ENCODE measurements at places on chromosomes 6 and 20.

DNA sequence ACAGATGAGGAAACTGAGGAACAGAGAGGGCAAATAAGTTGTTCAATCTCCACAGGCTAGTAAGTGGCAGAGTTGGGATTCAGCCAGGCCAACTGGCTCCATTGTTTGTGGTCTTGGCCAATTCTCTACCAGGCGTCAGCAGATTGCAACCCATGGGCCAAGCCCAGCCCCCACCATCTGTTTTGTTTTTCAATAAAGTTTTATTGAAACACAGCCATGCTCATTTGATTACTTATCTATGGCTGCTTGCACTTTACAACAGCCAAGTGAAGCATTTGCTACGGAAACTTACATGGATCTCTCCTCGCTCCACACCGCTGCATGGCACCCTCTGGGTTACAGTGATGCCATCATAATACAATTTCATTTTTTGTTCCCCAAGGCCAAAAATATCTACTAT is 90.8 kb downstream of the ZNF217 start:
- DNase-seq = no peak

GRCh38 chr6:148530394-148530953 is 187.8 kb downstream of the SASH1 start:
- no peak for DNase-seq

DNA sequence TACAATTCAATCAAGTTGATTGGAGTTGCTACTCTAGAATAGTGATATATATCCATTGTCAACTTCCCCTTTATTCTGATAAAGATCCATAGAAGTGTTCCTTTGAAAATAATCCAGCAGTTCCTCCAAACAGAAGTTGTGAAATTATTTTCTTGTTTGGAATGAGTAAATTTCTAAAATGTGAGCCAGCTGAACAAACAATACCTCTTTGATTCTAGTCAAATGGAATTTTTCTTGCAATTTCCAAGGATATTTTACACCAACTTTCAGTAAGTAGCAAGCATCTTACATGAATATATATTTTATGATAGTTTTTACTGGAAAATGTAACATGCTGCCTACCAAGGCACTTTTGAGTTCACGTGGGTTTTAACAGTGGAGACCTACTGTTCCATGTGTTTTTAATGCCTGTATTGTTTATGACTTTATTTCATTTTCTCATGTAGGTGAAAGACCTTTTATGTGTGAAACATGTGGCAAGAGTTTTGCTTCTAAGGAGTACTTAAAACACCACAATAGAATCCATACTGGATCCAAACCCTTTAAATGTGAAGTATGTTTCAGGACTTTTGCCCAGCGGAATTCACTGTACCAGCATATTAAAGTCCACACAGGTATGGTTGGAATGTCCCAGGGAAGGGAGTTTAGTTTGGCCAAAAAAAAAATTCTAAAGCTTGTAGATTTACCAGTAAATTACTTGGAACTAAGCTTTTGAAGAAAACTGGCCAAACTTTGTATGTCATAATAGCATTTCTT is 6.5 kb downstream of the GZF1 start:
- DNase-seq = no peak

DNA sequence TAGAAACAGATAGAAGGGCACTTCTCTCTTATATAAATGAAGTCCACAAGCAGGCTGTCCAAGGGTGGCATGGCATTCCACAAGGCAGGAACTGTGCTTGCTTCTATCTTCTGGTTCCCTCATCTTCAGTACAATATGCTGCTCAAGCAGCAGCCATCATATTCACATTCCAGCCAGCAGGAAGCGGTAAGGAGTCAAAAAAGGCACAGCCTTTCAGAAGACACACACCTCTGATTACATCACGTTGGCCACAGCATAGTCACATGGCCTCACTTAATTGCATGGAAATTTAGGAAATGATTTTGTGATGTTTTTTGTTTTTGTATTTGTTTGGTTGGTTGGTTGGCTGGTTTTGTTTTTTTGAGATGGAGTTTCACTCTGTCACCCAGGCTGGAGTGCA is 19.0 kb downstream of the REM1 start:
- DNase-seq = no peak

DNA sequence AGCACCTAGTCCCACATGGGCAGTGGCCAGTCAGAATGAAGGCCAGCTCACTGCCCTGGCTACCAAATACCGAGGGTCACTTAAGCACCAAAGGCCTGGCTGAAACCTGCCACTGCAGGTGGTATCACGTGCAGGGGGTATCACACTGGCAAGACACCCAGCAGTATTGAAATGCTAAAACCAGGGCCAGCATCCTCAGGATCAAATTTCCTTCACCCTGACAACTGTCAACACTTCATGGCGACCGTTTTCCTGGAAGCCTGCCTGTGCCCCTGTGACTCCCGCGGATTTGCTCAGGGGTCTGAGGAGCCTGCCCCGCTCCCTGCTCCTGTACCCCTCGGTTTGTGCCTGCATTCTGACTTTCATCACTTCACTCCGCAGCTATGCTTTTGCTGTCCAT is 151.1 kb downstream of the TTLL2 start:
- no peak for DNase-seq

GRCh38 chr20:8809107-8809953 is 259.6 kb upstream of the PLCB4 start:
- no peak for DNase-seq

DNA sequence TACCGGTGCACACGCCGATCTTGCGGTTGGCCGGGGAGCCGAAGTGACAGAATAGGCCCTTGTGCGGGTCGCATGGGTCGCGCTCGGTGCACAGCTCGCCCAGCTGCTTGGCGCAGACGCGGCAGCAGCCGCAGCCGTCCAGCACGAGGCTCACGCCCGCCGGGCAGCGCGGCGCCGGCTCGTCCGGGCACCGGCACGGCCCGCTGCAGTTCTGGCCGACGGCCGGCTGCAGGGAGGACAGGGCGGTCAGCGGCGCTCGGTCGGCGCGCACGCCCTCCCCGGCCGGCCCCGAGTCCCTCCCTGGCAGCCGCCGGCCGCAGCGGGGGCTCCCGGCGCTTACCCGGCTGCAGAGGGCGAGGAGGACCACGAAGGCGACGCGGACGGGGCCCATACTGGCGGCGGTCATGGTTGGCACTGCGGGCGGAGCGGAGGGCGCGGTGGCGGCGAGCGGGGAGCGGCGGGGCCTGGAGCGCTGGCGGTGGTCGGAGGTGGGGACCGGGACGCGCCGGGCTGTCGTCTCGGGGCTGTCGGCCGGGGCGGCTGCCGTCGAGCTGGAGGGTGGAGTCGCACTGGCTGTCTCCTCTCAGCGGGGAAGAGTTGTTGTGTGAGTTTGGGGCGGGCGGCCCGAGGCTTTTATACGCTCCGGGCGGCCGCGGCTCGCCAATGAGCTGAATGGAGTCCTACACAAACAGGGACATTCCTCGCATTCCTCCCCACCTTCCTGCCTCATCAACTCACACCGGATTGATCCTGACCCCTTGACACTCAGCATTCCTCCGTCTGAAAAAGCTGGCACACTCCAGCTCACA is at the start of gene CCN2:
Gene CCN2 (minus strand): TSS at position 606 of the 809 bp plus-strand sequence. CDS start 200 bp downstream, at position 406.
- peak; percentile 91 for DNase-seq

- DNase-seq = no peak
Observed at GRCh38 chr6:150767571-150768018, 97.9 kb upstream of the MTHFD1L start.

GRCh38 chr6:13319891-13320564 is 8.3 kb downstream of the TBC1D7 start:
- DNase-seq = no peak

DNA sequence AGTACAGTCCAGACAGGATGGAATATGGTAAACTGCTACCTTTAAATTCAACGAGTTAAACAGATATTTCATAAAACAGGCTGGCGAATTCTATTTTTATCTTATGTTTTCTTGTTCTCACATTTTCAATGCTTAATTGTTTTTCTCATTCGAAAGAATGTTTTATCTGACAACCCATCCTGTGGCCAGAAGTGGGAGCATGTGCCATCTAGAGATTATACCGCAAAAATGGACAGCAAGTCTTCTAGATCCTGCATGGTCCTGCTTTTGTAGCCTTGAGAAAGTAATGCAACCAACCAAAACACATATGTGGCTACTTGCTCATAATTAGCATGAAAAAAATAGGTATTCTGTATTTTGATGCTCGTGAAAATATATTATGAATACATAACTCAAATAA is 30.7 kb downstream of the TUBB2B start:
- no peak for DNase-seq

- DNase-seq = no peak
Observed at GRCh38 chr6:13702809-13703302, 8.8 kb downstream of the RANBP9 start.

DNA sequence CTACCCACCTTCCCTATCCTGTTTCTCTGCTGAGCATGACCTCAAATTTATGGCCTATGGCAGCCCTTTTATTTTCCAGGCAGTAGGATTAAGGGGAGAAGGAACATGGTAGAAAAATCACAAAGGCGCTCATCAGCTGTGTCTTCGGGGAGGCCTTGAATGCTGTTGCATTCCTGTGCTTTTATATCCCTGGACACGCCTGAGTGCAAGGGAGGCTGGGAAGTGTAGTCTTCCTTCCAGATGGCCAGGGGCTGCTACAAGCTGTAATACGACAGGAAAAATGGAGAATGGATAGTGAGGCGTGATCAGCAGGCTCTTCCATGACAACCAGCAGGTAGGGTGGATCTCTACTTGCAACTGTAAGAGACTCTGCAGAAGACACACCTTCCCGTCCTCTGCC is 210.9 kb upstream of the GGTLC1 start:
- no peak for DNase-seq

- DNase-seq = no peak
Observed at GRCh38 chr20:32114305-32114960, 4.9 kb downstream of the TM9SF4 start.

DNA sequence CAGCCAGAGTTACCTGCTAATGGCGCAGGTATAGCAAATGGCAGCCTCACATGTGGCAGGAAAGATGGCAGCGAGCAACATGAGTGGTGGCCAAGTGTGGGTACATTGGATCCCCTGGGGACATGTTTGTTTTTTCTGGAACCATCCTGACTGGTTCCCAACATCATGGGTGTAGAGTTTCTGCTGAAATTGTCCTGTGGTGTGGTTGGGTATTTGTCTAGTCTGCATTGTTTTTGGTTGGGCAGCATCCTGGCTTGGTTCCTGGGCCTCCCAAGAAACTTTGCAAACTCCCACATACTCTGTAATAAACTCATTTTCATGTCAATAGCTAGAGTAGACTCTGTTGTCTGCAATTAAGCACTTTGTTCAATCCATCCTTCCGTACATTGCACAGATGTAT is 282.6 kb downstream of the CDC5L start:
- no peak for DNase-seq

GRCh38 chr20:50911716-50912115 is 19.5 kb downstream of the ADNP start:
- no peak for DNase-seq

DNA sequence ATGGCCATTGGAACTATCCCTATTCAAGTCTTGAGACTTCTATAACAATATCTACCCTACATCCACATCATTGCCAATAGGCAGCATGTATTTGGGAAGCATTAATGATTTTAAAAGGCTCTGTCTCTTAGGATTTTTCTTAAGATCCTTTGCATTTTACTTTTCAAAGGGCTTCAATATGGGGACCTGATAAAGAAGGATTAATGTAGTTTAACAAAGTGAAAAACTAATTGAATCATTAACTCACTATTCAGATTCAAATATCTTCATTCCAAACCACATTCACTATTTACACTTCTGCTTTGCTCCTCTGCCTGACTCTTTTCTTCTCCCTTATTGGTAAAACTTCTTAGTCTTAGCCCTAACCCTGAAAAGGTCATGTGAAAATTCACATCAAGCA is 333.0 kb downstream of the EPHA7 start:
- no peak for DNase-seq

GRCh38 chr20:50020288-50020687 is 37.5 kb downstream of the SNAI1 start:
- DNase-seq = no peak

GRCh38 chr6:83057705-83058321 is 7.8 kb downstream of the UBE3D start:
- DNase-seq = no peak

DNA sequence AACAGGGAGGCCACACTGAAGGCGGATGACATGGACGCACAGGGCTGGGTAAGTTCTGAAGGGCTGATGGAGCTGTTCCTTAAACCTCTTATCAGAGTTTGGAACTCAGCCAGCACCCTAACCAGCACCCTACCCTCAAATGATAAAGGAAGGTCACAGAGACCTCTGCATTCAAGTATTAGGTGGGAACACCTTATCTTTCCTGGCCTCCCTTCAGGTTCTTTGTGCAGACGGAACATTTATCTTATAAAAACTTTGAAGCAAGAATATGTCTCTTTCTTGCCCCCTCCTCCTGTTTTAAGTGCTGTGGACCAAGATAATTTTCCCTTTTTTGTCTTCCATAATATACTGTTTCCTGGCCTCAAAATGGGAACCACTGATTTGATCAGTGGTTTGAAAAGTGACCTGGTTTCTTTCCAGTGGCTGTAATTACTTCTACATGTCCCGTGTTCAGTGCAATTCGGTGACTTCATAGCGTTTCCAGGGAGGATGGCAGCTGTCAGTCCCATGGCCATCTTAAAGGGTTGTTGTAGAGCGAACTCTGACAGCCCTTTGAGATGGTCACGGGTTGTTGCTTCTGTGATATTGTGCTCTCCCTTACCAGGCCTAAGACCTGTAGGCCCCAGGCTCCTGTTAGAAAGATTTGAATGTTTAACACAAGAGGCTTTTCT is 213.2 kb upstream of the MYLIP start:
- no peak for DNase-seq

DNA sequence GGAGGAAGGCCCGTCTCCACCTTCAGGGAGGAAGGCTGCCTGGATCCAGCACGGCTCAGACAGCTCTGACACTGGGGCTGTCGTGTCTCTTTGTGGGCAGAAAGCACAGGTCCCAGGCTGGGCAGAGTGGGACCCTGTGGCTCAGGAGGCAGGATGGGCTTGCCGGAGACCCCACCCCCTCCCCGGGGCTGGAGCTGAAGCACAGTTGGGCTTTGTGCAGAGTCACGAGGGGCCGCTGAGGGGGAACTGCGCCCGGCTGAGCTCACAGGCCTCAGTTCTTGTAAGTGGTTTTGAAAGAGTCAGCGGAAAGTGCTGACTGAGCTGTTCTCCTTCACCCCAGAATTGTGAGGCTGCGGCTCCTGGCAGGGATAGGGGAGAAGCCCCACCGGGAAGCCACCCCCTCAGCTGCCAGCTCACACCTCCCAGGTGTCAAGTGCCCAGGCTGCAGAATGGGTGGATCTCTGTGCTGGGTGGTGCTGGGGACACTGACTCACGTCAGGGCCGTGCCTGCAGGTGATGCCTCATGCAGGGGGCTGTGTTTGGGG is 145.5 kb upstream of the RNF24 start:
- peak; percentile 82 for DNase-seq

GRCh38 chr6:107108201-107108890 is 7.0 kb downstream of the BEND3 start:
- DNase-seq = no peak

- DNase-seq = no peak
Observed at GRCh38 chr6:169513478-169514193, 188.2 kb downstream of the WDR27 start.

GRCh38 chr6:17432356-17432755 is 39.0 kb downstream of the CAP2 start:
- no peak for DNase-seq
